ENCODE measurements at places on chromosomes 5 and 9. TPM values are rescaled to one million over a fixed set of nuclear protein-coding genes. Genes with fewer than 3 reads are reported as not detected.

The CDKN2B gene
- total RNA-seq = 2.1 TPM

The WASHC1 gene
- 27.4 TPM for total RNA-seq

The ANKRD33B gene
- 4.4 TPM for total RNA-seq

DNA sequence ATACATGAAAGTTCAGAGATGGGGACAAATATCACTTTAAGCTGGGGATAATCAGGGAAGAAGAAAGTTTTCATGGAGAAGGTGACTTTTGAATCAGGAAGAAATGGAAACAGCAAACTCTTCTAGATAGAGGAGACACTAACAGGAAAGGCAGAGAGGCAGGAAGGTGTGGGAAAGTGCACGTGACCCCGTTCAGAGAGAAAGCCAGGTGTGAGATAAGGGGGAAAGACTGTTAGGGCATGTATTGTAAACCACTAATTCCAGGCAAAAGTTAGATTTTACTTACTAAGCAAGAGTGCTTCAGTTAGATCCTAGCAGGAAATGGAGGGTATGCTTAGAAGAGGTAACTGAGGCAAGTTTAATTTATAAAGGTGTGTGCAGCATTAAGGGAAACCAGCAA, 58.5 kb downstream of the PDCD1LG2 start:
- no peaks in the 10 kb centered on the region for H3K27me3 ChIP-seq
- no peak for DNase-seq
- peaks cover 10% of the 10 kb centered on the region for H3K4me1 ChIP-seq
- no peak overlapping the region for H3K27ac ChIP-seq
- no peak overlapping the region for H3K4me3 ChIP-seq
- H3K36me3 ChIP-seq = peaks cover 2% of the 10 kb centered on the region

- H3K27me3 ChIP-seq = peaks cover 6% of the 10 kb centered on the region
- H3K27ac ChIP-seq = peak overlapping the region; percentile 84
- H3K4me3 ChIP-seq = peak overlapping the region; percentile 41
- no peak for DNase-seq
Observed at GRCh38 chr9:88312045-88312444, 76.2 kb upstream of the SPIN1 start.

GRCh38 chr9:127179633-127180441, 57.4 kb upstream of the ANGPTL2 start:
- no peak overlapping the region for H3K27ac ChIP-seq
- peak; percentile 11 for DNase-seq
- H3K36me3 ChIP-seq = no peaks in the 10 kb centered on the region

DNA sequence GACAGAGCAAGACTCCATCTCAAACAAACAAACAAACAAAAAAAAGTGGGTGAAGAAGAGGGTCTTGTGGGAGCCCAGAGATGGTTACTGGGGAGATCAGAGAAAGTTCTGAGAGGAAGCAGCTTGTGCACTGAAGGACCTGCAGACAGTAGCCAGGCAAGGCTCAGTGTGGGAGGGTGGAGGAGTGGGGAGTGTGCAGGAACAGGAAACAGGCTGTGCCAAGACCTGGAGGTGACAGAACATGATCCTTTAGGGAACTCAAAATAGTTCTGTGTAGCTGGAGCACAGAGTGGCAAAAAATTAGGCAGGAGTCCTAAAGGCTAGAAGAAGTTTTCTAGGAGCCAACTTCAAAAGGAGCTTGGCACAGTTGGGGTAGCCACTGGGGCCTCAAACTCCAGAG, 19.2 kb upstream of the NANS start:
- no peak overlapping the region for H3K4me3 ChIP-seq
- peaks cover 11% of the 10 kb centered on the region for H3K27me3 ChIP-seq
- H3K4me1 ChIP-seq = peaks cover 10% of the 10 kb centered on the region
- DNase-seq = no peak
- H3K27ac ChIP-seq = no peak overlapping the region
- H3K36me3 ChIP-seq = no peaks in the 10 kb centered on the region

- no peaks in the 10 kb centered on the region for H3K36me3 ChIP-seq
- DNase-seq = no peak
- H3K4me3 ChIP-seq = no peak overlapping the region
- no peak overlapping the region for H3K27ac ChIP-seq
Observed at GRCh38 chr9:27530915-27531755, 1.5 kb upstream of the MOB3B start.

DNA sequence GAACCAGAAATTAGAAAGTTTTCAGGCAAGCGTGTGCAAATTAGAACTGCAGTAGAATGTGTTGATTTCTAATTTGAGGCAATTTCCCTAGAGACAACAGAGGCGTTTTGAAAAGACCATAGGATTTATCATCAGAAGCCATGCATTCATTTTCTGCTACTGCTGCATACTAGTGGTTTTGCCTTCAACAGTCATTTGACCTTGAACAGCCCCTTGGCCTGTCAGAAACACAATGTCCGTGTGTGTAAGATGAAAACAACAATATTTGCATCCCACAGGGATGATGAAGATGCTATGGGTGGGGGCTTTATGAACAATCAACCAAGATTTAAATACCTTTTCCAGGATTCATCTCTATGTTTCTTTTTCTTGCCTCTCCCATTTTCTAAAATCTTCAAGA, 73.7 kb downstream of the PDE4D start:
- no peak for DNase-seq
- no peak overlapping the region for H3K4me3 ChIP-seq
- no peaks in the 10 kb centered on the region for H3K36me3 ChIP-seq

GRCh38 chr5:76493190-76493837, 90.2 kb downstream of the IQGAP2 start:
- H3K27me3 ChIP-seq = no peaks in the 10 kb centered on the region
- peaks cover 21% of the 10 kb centered on the region for H3K36me3 ChIP-seq
- no peak for DNase-seq
- no peak overlapping the region for H3K4me3 ChIP-seq
- peaks cover 10% of the 10 kb centered on the region for H3K4me1 ChIP-seq
- peak overlapping the region; percentile 28 for H3K27ac ChIP-seq
